Activated CD4-positive, alpha-beta T cell treated with anti-CD3 and anti-CD28 coated beads, Interleukin-2, amount 10 ng/mL, durations not matched to agents 7 days and 5 days (primary cell): ENCODE measurements at places on chromosomes 7 and 10. TPM values are rescaled to one million over a fixed set of nuclear protein-coding genes. Genes with fewer than 3 reads are reported as not detected.

The IKZF1 gene
- 379 TPM for total RNA-seq

The MALRD1 gene
- total RNA-seq, result not detected

The SFR1 gene
- total RNA-seq, result 13.6 TPM

The WEE2 gene
- total RNA-seq, result not detected

The CREB5 gene
- total RNA-seq, result not detected

The VENTX gene
- not detected for total RNA-seq

- no peak for DNase-seq
Observed at GRCh38 chr7:29499932-29500331, 63.7 kb upstream of the PRR15 start.

DNA sequence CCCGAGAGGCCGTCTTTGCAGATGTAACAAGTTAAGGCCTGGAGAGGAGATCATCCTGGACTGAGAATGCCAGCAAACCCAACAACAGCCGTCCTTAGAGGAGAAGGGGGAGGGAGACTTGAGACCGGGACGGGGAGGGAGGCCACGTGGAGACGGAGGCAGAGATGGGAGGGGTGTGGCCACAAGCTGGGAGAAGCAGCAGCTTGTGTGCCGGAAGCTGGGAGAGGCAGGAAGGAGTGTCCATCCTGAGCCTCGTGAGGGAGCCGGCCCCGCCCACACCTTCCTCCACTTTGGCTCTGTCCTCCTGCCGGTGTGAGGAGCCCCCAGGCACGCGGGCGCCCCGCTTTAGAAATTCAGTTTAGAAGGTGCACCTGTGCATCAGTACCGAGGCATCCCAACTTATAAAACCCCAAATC, 95.7 kb downstream of the DNAJB6 start:
- DNase-seq, result peak; percentile 29

DNA sequence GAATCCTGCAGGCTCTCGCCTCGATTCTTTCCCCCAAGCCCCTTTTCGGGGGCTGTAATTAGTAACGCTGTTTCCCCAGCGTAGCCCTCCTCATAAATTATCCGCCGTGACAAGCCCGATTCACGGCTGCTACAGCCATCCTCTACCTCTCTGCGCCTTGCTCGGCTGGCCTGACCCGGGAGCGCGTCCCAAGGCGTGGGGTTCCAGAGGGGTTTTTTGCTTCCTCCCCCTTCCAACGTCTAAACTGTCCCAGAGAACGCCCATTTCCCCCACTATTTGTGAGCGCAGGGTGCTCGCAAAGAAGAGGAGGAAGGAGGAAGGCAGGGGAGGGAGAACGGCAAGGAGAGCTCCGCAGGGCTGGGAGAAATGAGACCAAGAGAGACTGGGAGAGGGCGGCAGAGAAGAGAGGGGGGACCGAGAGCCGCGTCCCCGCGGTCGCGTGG, 880 bp downstream of the HOXA5 start:
- no peak for DNase-seq

DNA sequence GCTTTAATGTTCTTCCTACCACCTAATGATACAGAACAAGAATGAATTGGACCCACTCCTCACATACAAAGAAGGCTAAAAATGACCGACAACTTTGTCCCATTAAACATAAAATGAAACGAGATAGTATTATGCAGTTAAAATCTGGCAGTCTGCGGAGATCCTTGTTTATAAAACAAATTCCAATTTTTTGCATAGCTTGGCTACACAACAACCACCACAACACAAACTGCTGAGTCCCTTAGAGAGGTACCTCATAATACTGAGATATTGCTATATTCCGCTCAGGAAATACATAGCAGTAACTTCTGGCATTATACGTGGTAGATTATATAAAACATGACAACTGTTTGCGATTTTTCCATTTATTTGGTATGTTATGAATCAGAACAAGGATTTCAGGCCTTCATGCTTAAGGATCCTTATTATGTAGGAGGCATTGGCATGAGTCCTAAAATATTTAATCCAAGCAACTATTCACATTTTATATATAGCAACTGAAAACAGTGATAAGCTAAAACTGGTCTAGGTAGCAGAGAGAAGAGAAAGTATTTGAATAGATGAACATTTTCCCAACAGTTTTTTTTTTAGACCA, 96.0 kb downstream of the ANK3 start:
- DNase-seq, result no peak

GRCh38 chr10:124728830-124729661, 15.1 kb downstream of the FAM53B start:
- DNase-seq, result no peak

DNA sequence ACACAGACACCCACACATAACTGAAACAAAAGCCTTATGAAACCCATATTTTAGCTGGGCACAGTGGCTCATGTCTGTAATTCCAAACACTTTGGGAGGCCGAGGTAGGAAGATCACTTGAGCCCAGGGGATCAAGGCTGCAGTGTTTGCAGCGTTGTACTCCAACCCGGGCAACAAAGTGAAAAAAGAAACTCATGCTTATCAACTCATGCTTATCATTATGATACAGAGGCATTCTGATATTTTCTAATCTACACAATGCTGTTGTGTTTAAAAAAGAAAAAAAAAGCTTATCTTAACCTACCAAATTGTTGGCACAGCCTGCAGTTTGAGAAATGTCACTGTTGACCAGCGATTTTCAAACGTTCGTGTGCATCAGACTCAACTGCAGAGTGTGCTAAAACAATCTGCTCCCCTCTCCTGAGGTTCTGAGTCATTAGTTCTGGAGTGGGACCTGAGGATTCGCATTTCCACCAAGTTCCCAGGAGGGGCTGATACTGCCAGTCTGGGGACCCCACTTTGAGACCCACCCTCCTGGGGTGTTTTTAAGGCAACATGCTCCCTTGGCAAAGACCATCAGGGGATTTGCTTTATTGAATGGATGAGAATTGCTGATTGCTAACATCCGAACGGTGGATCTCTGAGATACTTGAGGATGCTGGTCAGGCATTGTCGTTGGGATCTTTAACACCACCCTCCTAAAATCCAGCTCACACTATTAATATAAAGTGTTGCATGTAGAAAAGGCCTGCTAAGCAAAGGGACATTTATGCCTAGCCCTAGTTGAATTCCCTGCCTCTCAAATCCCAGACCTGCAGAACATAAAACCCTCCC, 16.2 kb downstream of the CHST3 start:
- no peak for DNase-seq

- DNase-seq, result no peak
Observed at GRCh38 chr10:60797200-60797599, 18.9 kb downstream of the CDK1 start.

DNA sequence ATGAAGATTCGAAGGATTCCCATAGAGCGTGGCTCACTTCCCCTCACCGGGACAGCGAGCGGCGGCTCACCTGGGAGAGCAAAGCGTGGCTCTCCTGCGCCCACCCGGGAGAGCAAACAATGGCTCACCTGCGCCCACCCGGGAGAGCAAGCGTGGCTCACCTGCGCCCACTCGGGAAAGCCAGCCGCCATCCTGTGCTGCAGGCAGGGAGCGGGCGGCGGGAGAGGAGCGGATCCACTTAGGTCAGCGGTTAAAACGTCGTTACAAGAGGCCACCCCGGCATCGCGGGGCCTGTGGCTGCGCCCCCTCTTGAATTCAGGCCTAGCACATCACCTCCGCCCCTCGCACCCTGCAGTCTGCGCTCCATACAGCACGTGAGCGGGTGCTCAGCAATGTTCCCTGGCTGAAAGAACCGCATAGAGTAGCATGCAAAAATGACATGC, 461 bp upstream of the FIGNL1 start:
- peak; percentile 15 for DNase-seq

DNA sequence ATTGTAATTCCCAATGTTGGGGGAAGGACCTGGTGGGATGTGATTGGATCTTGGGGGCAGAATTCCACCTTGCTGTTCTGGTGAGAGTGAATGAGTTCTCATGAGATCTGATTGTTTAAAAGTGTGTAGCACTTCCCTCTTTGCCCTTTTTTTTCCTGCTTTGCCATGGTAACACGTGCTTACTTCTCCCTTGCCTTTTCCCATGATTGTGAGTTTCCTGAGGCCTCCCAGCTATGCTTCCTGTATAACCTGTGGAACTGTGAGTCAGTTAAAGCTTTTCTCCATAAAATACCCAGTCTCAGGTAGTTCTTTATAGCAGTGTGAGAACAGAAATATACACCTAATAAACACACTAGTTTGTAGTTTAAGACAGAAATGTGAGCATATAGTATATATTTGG, 166.8 kb upstream of the MAGI2 start:
- DNase-seq, result no peak

DNA sequence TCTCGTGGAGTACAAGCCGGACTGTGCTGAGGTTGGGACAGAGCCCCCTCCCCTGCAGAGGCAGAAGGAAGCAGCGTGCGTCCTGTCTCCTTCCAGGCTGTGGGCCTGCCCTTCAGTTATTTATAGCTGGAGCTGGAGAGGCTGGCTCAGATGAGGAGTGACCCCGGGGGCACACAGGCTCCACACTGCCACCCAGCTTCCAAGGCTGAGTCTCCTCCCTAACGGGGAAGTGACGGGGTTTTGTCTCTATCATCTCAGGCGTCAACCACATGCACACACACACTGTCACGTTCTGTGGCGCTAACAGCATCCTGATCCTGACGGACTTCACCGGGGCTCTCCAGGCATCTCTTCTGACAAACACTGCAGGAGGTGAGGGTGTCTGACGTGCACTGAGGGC, 25.4 kb downstream of the AMZ1 start:
- no peak for DNase-seq

DNA sequence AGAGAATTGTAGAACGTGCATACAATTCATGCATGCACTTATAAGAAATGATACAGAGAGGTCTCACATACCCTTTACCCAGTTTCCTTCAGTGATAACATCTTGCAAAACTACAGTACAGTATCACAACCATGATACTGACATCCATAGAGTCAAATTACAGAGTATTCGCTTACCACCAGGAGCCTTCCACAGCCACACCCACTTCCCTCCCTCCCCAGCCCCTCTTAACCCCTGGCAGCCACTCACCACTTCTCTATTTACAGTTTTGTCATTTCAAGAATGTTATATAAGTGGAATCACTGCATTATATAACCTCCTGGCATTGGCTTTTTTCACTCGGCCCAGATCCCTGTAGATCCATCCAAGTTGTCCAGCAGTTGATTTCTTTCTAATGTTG, 143.8 kb downstream of the ZNF248 start:
- DNase-seq, result no peak

GRCh38 chr7:127392182-127392565, 334 bp downstream of the ZNF800 start:
- peak; percentile 74 for DNase-seq

DNA sequence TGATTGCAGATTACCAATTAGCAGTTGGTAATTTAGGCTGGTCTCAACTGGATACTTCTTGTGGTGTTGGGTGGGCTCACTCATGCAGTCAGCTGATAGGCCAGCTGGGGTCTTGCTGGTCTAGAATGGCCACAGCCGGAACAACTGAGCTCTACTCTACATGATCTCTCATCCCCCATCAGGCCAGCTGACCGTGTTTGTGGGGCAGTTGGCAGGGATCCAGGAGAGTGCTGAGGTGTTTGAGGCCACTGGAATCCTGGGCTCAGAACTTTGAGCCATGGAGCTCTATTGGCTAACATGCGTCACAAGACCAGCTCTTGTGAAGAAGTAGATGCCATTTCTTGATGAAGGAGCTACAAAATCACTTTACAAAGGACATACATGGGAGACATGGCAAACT, 242.4 kb downstream of the GFRA1 start:
- no peak for DNase-seq
